ENCODE measurements at places on chromosomes 11 and 22.
A peak's percentile ranks its signal among the peaks of the same experiment; 100 is the strongest.

DNA sequence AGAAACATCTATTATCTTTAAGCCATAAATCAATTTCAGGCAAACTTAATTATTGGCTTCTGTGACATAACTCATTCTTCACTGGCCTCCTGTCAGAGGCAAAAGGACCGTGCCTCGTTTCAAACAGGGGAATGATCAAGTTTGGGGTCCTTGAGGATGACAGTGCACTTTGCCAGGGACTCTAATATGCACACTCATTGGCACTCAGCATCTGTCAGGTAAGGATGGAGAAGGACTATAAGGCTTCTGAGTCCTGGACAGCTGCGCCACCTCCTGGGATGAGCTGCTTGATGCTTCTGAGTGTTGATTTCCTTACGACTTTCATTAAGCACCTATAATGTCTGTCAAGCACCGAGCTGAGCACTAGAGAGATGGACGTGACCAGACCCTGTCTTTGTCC lies 20.2 kb downstream of the BPIFC start:
- DNase-seq: no peak

GRCh38 chr22:42320443-42321416 lies 50.3 kb upstream of the TCF20 start:
- no peak for DNase-seq

GRCh38 chr11:130023204-130023603 lies 20.6 kb upstream of the PRDM10 start:
- DNase-seq: peak; percentile 80

DNA sequence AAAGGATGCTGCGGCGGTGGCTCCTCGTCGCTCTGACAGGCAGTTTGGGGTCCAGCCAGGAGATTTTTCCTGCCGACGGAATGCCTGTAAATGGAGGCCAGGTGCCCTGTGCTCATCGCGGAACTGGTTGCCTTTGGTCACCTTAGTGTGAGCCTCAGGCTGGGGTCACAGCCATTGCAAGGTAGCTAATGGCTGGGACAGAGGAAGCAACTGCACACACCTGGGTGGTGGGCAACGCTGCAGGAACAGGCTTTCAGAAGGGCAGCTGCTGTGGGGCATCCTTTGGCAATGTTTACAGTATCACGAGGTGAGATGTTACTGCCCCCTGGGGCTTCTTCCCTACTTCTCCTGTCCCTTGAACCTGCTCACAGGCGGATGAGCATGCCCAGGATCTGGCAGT lies 205.5 kb downstream of the GRIK4 start:
- no peak for DNase-seq

GRCh38 chr11:81787584-81788049 lies 946.0 kb downstream of the FAM181B start:
- no peak for DNase-seq

Measured in GM03348 (cell line).